Activated CD4-positive, alpha-beta memory T cell treated with anti-CD3 and anti-CD28 coated beads, Interleukin-2, amount 10 ng/mL, durations not matched to agents 7 days and 5 days (primary cell): ENCODE measurements at places on chromosomes 4 and X. TPM values are rescaled to one million over a fixed set of nuclear protein-coding genes. Genes with fewer than 3 reads are reported as not detected.

DNA sequence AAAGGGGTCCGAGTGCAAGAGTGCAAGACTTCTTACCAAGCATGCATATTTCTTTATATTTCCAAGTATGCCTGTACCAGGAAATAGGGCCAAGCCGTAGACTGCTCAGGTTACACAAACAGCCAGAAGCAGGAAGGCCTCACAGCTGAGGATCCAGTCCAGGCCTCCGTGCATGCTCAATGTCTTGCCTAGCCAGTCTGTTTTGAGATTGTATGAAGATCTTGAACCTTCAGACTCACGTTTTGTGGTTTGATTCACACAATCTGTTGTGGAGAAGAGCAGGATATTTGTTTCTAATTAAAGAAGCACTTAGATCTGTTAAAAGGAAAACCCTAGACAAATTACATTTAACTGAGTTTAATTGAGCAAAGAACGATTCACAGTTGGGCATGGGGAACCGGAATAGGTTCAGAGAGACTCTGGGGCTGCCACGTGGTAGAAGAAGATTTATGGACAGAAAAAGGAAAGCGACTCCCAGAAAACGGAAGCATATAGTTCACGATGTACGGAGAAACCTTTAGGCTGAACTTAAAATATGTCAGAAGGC lies 1.2 kb downstream of the MGST2 start:
- peak overlapping the region; percentile 84 for H3K27ac ChIP-seq
- H3K27me3 ChIP-seq, result no peaks in the 10 kb centered on the region
- peaks cover 31% of the 10 kb centered on the region for H3K4me1 ChIP-seq
- H3K4me3 ChIP-seq, result peak overlapping the region; percentile 90

- H3K36me3 ChIP-seq, result no peaks in the 10 kb centered on the region
- no peak for DNase-seq
- H3K27me3 ChIP-seq, result peaks cover 8% of the 10 kb centered on the region
- no peak overlapping the region for H3K27ac ChIP-seq
- H3K4me3 ChIP-seq, result no peak overlapping the region
Observed at GRCh38 chr4:153655928-153656327, 28.2 kb upstream of the TLR2 start.

Gene DCLK2
- total RNA-seq, result 0.08 TPM

Gene SHISA3
- total RNA-seq, result 0.58 TPM

Gene DRD5
- total RNA-seq, result not detected

Gene ZFYVE28
- 40.1 TPM for total RNA-seq
